Stimulated activated CD4-positive, alpha-beta T cell treated with anti-CD3 and anti-CD28 coated beads, Interleukin-4, amount 100 ng/mL, for 48 hours (primary cell): ENCODE measurements at places on chromosomes 2 and 18.

DNA sequence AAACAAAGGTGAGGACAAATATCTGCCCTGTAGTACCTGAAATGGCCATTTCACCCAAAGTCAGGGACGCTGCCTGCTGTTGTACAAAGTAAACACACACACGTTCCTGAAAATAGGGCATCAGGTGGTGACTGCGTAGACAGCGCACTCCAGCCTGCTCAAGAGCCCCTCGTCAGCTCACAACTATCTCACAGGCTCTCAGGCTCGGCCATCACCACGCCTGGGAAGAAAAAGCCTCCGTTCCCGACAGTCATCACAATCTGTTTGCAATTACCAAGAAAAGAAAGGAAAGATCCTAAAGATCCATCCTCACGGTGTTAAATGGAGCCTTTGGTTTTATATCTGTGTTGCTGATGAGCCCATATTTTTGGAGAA lies 230.2 kb downstream of the ZNF516 start:
- DNase-seq, result no peak

GRCh38 chr2:203651621-203652020 lies 54.8 kb upstream of the CD28 start:
- no peak for DNase-seq

DNA sequence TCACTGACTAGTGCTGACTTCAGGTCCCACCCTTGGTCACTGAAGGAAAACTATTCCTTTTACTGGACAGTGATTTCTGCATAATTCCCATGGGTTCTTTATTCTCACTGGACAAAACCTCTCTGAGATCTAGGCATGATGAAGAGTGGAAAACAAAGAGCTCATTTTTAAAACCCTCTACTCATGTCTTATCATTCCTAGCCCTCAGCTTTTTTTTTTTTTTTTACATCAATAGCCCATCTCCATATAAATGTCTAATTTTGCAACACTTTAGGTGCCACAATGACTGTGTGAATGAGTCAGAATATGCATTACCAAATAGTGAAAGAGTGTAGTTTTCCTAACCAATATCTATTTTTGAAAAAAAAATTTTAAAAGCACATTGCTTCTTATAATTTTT lies 74.8 kb downstream of the TCF4 start:
- no peak for DNase-seq

- DNase-seq, result no peak
Measured at GRCh38 chr2:35783723-35784122, 571.9 kb upstream of the CRIM1 start.

DNA sequence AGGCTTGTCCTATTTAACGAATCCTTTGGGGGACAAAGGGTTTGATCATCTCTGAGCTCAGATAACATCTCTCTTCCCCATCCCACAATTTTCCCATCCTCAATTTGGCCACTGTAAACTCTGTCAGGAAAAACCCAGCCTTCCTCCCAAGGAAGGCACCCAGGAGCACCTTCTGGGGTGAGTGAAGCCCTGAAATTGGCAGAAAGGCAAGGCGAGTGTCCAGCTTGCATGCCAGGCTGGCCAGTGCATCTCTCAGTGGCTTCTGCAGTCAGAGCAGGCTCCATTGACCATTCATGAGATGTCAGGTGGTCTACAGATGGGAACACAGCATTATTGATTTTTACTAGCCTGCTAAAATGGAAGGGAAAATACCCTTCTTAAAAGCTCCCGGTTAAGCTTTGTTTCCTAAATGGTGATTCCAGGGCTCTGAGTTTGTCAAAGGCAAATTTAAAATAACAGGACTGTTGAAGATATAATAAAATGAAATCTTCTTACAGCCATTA lies 83.2 kb upstream of the BOD1L2 start:
- no peak for DNase-seq

GRCh38 chr18:73683409-73684238 lies 464.0 kb downstream of the FBXO15 start:
- DNase-seq, result no peak

DNA sequence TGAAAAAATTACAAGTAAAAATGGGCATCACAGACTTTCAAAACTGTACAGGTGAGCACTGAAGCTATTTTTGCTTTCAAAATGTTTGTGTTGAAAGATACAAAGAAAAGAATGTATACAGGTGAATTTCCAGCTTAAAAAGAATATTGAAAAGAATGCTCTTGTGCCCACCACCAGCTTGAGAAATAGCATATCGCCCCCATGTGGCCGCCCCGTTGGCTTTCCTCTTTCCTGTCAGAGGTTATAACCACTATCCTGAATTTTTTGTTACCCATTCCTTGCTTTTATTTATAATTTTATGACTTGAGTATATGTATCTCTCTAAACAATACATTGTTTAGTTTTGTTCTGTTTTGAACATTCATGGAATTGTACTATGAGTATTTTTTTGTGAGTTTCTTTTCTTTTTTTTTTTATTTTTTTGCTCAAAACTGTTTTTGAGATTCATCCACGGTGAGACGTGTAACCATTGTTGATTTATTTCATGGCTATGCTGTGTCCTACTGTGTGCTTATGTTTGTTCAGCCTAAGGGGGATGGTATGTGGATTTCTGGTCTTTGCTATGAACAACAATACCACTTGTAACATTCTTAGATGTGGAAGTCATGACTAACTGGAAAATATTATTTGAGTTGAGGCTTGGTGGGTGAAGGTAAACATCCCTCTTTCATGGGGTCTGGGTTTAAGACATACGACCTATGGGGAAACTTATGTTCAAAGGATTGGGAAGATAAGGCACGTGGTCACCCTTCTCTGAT lies 11.6 kb downstream of the TRPM8 start:
- no peak for DNase-seq

DNA sequence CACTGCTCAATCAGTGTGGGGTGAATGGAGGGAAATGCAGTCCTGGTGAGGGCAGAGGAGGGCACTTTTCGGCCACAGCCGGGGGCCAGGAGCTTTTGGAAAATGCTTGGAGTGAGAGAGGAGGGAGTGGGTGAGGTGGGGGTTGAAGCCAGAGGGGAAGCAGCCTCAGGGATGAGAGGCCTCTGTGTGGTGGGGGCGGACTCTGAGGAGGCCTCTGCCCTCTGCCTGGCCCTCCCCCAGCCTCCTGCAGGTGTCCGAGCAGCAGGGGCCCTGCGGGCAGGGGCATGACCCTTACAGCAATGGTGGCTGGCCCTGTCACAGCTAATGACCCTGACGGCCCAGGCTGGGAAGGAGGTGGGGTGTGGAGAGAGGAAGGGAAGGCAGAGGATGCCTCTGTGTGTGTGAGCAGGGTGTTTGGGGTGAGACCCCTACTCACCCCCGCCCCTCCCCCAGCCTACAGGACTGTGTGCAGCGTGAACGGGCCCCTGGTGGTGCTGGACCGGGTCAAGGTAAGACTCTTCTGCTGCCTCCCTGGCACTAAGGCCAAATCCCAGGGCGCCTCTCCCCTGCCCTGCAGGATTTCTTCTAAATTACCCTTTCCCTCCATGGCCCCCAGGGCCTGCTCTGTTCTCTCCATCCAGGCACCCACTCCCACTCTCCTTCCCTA lies 7.6 kb downstream of the ATP6V1B1 start:
- DNase-seq, result no peak

DNA sequence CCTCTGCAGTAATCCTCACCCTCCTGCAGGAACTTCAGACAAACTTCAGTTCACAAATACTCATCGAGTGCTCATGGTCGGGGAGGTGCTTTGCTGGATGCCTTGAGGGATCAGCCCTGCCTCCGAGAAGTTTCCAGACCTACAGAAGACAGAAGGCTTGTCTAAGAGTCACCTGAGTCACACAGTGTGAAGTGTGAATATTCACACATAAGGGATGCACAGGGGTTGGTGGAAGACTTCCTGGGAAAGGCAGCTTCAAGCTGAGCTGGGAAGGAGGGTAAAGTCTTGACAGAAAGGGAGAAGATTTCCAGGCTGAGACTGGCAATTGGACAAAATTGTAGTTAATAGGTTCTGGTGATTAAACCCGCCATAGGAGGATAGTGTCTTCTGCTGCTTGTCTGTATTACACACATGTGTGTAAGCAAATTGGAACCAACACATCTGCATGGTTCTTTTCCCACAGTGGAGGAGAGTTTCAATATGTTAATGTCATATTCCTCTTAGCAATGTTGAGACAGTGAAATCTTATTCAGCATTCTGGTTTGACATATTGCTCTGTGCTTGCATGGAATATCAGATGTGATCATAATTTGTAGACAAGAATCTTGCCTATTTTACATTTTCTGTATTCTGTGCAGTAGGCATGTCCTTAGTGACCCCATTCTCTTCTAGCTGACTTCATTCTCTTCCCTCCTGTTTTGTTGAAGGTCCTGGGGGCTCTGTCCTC lies 34.7 kb upstream of the ZNF396 start:
- no peak for DNase-seq

DNA sequence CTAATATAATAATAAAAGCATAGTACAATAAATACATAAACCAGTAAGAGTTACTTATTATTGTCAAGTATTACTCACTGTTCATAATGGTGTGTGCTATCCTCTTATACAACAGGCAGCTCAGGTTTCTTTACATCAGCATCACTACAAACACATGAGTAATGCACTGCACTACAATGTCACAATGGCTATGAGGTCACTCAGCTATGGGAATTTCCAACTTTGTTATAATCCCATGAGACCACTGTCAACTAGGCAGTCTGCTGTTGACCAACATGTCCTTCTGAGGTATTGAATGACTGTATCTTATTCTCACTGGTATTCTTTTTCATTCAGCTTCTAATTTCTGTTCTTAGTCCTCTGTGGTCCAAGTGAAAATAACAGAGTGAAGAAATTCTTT lies 250.4 kb upstream of the DSEL start:
- no peak for DNase-seq

DNA sequence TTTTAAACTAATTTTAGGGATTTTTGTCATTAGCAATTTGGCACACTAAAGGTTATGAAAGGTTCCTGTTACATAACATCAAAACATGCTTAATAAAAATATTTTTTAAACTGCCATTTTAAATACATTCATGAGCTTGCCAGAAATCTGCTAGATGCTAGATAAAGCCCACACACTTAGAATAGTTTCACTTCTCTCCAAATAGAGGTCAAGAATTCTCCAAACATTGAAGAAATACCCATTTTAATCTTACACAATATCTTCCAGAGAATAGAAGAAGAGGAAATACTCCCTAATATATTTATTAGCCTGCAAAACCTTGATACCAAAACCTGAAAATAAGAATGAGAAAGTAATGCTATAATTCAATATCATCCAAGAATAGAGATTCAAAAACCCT lies 247.5 kb downstream of the PTH2R start:
- DNase-seq, result no peak

- DNase-seq, result no peak
Measured at GRCh38 chr2:3639653-3640052, 18.3 kb upstream of the ALLC start.

DNA sequence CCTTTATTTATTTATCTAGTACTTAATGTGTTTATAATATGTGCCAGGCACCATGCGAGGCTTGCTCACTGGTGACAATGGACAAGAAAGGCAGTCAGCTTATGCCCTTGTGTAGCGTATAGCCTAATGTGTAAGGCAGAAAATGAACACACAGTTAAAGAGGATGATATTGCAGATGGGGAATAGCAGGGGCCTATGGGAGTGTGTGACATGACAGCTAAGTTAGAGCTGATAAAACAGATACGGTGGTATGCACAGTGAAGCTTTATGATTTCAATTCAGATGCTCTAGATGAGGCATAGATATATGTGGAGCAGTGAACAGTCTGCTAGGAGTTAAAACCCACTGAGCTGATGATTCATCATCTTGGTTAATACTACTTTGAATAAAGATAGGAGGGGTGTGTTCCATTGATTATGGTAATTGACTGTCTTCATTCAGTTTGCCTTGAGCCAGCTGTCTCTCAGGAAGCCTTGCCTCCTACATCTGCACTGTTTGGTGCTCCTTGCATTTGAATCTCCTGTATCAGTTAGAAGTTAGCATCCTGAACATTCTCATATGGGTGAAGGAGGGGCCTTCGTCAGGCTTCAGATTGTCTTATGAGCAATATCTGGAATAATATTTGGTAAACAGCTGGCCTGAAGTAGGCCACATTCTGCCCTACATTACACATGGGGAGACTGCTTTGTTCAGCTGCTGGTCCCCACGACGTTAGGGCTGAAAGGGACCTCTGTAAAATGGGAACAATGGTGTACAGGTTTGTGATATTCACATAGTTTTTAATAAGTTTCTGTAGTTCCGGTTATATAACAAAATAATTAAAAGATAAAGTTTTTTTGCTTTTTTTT lies 13.2 kb downstream of the MAP4K4 start:
- DNase-seq, result no peak

DNA sequence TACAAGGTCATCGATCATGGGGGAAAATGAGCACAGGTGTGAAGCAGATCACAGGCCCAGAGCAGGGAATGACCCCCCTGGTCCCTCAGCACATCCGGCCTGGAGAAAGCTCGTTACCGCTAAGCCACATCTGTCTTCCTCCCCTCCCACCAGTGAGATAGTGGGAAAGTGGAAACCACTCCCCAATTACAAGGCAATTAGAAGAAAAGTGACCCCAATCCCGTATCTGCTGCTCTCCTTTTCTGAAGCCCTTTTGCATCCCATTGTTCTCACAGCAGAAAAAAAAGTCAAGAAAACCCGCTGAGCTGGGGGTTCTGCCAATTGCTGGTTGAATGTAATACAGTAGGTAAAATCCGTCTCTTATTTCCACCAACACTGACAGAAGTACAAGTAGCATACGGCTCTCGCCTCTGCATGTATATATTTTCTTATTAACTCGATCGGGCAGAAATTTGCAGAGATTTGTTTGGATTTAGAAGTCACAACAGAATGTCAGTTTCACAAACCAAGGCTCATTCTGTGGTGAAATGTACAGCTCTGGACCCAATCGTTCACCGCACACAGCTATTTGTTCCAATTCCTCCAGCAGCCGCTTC lies 287.0 kb downstream of the TCF4 start:
- no peak for DNase-seq

DNA sequence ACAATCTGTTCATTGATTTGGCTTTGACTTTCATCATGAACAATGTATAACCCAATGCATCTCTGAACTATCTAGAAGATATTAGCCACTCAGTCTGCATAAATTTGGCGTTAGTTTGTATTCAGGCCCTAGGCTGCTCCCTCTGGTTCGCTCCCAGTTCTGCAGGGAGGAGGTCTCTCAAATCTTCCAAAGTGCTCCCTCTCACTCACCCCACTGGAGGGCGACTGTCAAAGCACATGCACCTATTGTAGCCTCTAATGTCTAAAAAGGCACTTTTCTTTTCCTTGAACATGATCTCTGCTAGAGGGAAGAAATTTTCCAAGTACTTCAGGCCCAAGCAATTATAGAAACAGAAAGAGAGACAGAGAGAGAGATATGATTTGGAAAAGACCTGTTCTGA lies 291.5 kb downstream of the TDRD15 start:
- no peak for DNase-seq

DNA sequence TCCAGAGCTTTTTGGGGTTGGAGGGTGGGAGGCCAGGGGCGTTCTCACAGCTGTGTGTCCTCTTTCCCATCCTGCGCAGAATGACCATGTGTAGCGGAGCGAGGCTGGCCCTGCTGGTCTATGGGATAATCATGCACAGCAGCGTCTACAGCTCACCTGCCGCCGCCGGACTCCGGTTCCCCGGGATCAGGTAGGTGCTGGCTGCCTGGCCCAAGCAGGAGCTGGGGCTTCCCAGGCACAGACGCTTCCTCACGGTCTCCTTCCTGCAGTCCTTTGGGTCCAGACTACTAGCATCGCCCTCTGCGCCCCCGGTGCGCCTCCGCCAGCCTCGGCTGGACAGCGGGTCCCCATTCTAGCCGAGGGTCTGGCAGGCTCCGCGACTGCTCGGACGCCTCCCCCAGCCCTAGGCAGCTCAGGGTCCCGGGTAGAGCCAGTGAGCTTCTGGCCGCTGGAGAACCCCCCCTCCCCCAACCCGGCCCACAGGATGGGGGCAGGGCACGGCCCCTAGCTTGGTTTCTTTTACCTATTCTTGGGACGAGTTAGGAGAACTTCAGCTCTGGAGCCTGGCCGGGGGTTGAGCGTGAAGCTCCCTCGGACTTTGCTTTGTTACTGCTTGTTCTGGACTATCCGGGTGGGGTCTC lies 756 bp downstream of the ADCYAP1 start:
- DNase-seq, result no peak
